A549 treated with ZK216348 at 1 μM for 4 hours (cell line): ENCODE measurements at places on chromosomes 13 and 19. TPM values are rescaled to one million over a fixed set of nuclear protein-coding genes. Genes with fewer than 3 reads are reported as not detected.

Gene FARSA
- 51.4 to 78.1 TPM (median 75.8 TPM) in 5 replicates for total RNA-seq

Gene TGDS
- total RNA-seq, result 5.7 to 10.2 TPM (median 8.1 TPM) in 5 replicates

Gene PROZ
- total RNA-seq, result not detected in 5 replicates

Gene KLK3
- total RNA-seq, result not detected in 5 replicates

Gene PDE4C
- total RNA-seq, result 0.12 to 0.99 TPM (median 0.14 TPM) in 3 of 5 replicates, not detected in the others

Gene CEACAM6
- total RNA-seq, result 17.4 to 23.4 TPM (median 20.5 TPM) in 5 replicates

Gene SIAH3
- not detected in 5 replicates for total RNA-seq

Gene NLRP9
- not detected in 5 replicates for total RNA-seq

Gene TLE6
- 3.2 to 6.9 TPM (median 4.4 TPM) in 5 replicates for total RNA-seq

Gene KASH5
- not detected in 5 replicates for total RNA-seq

Gene AMER2
- total RNA-seq, result not detected in 5 replicates

Gene FCGBP
- 0.22 to 1.3 TPM (median 0.90 TPM) in 5 replicates for total RNA-seq

Gene ZNF571
- total RNA-seq, result 0.76 to 2.0 TPM (median 0.99 TPM) in 5 replicates

Gene CLDN10
- 0.18 to 0.20 TPM in 2 of 5 replicates, not detected in the others for total RNA-seq

Gene PLK5
- not detected in 5 replicates for total RNA-seq

Gene CYP2F1
- not detected in 5 replicates for total RNA-seq

Gene PRRG2
- total RNA-seq, result 0.39 to 1.1 TPM (median 0.94 TPM) in 5 replicates

Gene TUBB4A
- total RNA-seq, result 4.4 to 8.1 TPM (median 7.2 TPM) in 5 replicates

Gene DIRAS1
- 3.2 to 5.1 TPM (median 4.2 TPM) in 5 replicates for total RNA-seq

Gene ZNF320
- total RNA-seq, result not detected in 5 replicates

Gene ZNF547
- 1.2 to 3.6 TPM (median 1.8 TPM) in 5 replicates for total RNA-seq

Gene TMEM238
- total RNA-seq, result 2.3 to 14.6 TPM (median 11.3 TPM) in 5 replicates

Gene SKA3
- 12.4 to 16.8 TPM (median 13.4 TPM) in 5 replicates for total RNA-seq

Gene ZNRF4
- total RNA-seq, result not detected in 5 replicates

Gene DCLK1
- total RNA-seq, result 0.65 to 1.2 TPM (median 0.86 TPM) in 5 replicates

Gene THSD1
- total RNA-seq, result 7.3 to 8.2 TPM (median 7.6 TPM) in 5 replicates

Gene SLC6A16
- total RNA-seq, result 0.60 to 1.3 TPM (median 0.90 TPM) in 5 replicates

Gene C19orf38
- not detected in 5 replicates for total RNA-seq

Gene FCER2
- not detected in 5 replicates for total RNA-seq

Gene N4BP2L1
- total RNA-seq, result 0.35 to 0.88 TPM (median 0.51 TPM) in 4 of 5 replicates, not detected in the other

Gene LPAR2
- total RNA-seq, result 2.0 to 5.4 TPM (median 5.2 TPM) in 5 replicates

Gene TEX26
- total RNA-seq, result not detected in 5 replicates

Gene PSG3
- total RNA-seq, result 0.12 to 0.20 TPM (median 0.13 TPM) in 3 of 5 replicates, not detected in the others

Gene ZNF549
- 1.3 to 2.0 TPM (median 1.8 TPM) in 5 replicates for total RNA-seq
